Activated naive CD4-positive, alpha-beta T cell treated with anti-CD3 and anti-CD28 coated beads, Interleukin-2, amount 10 ng/mL, durations not matched to agents 7 days and 5 days (primary cell): ENCODE measurements at places on chromosomes 4 and X.

DNA sequence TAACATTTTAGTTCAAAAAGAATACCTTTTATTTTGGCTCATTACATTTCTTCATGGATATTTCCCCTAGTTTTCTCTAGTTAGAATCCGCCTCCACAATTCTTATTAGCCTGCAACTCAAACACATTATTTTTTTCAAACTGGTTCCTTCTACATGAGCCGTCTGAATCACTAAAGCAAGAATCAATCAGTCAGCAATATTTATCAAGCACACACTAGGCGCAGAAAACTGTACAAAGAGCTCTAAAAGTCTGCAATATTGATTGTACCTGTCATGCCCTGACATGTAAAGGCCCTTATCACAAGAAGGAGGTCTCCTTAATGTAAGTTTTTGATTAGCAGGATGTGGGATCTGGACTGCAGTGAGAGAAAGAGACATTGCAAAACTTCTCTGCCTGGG lies 94.8 kb upstream of the CENPE start:
- H3K27me3 ChIP-seq, result no peaks in the 10 kb centered on the region
- H3K27ac ChIP-seq, result no peak overlapping the region
- no peak for DNase-seq
- no peak overlapping the region for H3K4me3 ChIP-seq

- H3K27ac ChIP-seq, result no peak overlapping the region
- H3K4me1 ChIP-seq, result peaks cover 6% of the 10 kb centered on the region
- DNase-seq, result no peak
- H3K36me3 ChIP-seq, result peaks cover 14% of the 10 kb centered on the region
- H3K27me3 ChIP-seq, result no peaks in the 10 kb centered on the region
Observed at GRCh38 chrX:13115146-13115855, 70.9 kb upstream of the FAM9C start.

DNA sequence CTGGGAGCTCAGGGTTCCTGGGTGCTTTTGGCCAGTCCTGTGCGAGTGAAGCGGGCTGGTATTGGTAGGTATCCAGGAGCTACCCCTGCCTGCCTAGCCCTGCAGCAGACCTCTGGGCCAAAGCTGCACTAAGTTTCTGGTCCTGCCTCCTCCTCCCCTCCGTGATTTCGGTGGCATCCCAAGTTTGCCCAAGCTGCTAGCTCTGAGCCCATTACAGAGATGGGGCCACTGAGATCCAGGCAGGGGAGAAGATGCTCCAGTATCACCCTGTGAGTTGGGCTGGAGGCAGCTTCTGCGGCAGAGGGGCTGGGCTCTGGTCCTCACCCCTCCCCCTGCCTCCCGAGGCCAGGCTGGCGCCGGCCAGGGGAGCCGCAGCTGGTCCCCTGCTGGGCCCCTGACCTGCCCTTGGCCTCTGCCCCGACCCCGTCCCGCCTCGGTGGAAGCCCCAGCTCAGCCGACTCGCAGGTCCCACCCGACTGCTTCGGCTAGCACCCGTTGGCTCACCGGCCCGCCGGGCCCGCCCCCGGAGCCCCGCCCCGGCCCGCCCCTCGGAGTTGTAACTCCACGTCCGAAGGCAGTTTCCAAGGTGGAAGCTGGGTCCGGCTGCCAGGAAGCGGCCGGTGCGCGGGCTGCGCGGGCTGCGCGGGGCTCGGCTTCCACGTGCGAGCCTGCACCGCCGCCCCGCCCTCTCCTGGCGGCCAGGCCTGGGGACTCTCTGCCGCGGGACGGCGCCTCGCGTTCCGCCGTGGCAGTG lies at the start of gene DUSP9:
DUSP9 (plus strand) TSS at position 584 of the 754 bp plus-strand sequence. CDS start 751 bp downstream, outside the sequence.
- no peak for DNase-seq
- H3K4me1 ChIP-seq, result peaks cover 7% of the 10 kb centered on the region
- H3K27me3 ChIP-seq, result peaks cover 91% of the 10 kb centered on the region
- H3K27ac ChIP-seq, result no peak within 1 kb of the TSS
- H3K4me3 ChIP-seq, result no peak within 1 kb of the TSS

GRCh38 chr4:139735381-139736273 lies 70.0 kb downstream of the MGST2 start:
- H3K27me3 ChIP-seq, result peaks cover 61% of the 10 kb centered on the region
- H3K36me3 ChIP-seq, result no peaks in the 10 kb centered on the region
- no peak overlapping the region for H3K27ac ChIP-seq
- no peak for DNase-seq
- H3K4me1 ChIP-seq, result peaks cover 15% of the 10 kb centered on the region

DNA sequence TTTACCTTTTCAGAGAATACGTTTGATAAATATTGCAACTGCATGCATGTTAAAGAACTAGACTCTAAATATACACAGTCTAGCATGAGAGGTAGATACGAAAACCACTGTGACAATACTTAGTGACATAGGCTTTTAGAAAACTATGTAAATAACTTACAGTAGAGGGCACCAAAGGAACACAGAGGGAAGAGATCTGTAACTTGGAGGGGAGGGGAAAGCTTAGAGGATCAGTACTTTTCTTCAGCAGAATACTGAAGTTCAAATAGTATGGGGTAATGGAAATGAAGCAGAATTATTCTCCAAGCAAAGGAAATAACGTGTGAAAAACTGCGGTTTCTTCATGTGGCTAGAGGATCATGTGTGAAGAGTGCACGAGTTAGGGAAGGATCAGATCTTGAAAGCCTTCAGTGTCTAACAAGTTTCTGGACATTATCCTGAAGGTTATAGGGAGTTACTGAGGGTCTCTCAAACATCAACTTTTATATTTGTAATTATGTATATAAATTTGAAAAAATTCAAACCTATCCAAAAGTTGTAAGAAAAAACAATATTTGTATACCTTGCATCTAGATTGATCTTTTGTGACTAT lies 264.3 kb downstream of the NPFFR2 start:
- no peaks in the 10 kb centered on the region for H3K27me3 ChIP-seq
- H3K27ac ChIP-seq, result no peak overlapping the region
- H3K36me3 ChIP-seq, result no peaks in the 10 kb centered on the region
- no peak for DNase-seq
- no peak overlapping the region for H3K4me3 ChIP-seq
- H3K4me1 ChIP-seq, result no peaks in the 10 kb centered on the region

GRCh38 chrX:115894087-115894486 lies 276.5 kb upstream of the AGTR2 start:
- no peaks in the 10 kb centered on the region for H3K27me3 ChIP-seq
- H3K4me3 ChIP-seq, result no peak overlapping the region
- no peaks in the 10 kb centered on the region for H3K36me3 ChIP-seq
- no peaks in the 10 kb centered on the region for H3K4me1 ChIP-seq
- no peak for DNase-seq
- no peak overlapping the region for H3K27ac ChIP-seq

- H3K36me3 ChIP-seq, result no peaks in the 10 kb centered on the region
- peaks cover 16% of the 10 kb centered on the region for H3K27me3 ChIP-seq
- peaks cover 7% of the 10 kb centered on the region for H3K4me1 ChIP-seq
- no peak for DNase-seq
- H3K27ac ChIP-seq, result no peak overlapping the region
- H3K4me3 ChIP-seq, result no peak overlapping the region
Observed at GRCh38 chr4:120916937-120917336, 5.6 kb downstream of the PRDM5 start.

DNA sequence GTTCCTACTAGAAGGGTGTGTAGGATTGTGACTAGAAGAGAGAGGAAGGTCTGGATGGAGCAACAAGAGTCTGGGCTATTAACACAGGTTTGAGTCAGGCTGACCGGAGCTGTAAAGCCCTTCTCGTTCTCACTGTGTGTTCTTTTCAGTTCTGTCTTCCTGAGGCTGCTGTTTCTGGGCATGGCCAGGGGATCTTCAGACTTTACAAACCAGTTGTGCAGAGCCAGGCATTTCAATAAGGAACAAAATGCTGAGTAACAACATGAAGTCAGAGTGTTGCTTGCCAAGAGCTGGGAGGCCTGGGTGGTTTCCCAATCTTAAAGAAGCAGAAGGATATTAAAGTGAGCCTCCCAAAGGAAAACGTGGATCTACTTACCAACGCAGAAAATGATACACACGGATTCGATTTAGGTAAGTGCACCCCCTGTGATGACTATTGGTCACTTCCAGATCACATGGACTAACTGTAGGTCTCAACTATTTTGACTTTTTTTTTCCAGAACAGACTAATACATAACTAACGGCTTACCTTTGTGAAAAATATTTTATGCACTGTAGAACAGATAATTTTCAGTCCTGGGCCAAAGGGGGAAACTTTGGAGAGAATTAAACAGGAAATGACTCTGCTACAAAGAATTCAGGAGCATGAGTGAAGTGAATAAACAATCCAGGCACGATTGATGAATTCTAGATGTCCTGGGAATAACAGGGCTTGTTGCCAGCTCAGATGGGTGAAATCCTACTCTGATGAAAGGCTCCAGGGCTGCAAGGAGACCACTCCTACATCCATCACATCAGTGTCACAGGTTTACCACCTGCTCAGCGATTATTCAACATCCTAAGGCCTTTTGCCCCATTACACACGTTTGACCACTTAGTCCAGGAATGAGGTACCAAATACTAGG lies 94.5 kb downstream of the ANXA3 start:
- H3K4me1 ChIP-seq, result peaks cover 30% of the 10 kb centered on the region
- no peak for DNase-seq
- no peak overlapping the region for H3K27ac ChIP-seq
- H3K4me3 ChIP-seq, result no peak overlapping the region
- H3K36me3 ChIP-seq, result no peaks in the 10 kb centered on the region

- H3K36me3 ChIP-seq, result no peaks in the 10 kb centered on the region
- peaks cover 32% of the 10 kb centered on the region for H3K27me3 ChIP-seq
- H3K27ac ChIP-seq, result no peak overlapping the region
- no peak for DNase-seq
Observed at GRCh38 chr4:76216975-76217814, 3.6 kb upstream of the SCARB2 start.

- peaks cover 26% of the 10 kb centered on the region for H3K27me3 ChIP-seq
- no peaks in the 10 kb centered on the region for H3K36me3 ChIP-seq
- peak; percentile 73 for DNase-seq
- no peaks in the 10 kb centered on the region for H3K4me1 ChIP-seq
- H3K4me3 ChIP-seq, result no peak overlapping the region
Observed at GRCh38 chr4:182938205-182938645, 21.0 kb upstream of the DCTD start.

GRCh38 chr4:6380746-6381410 lies 91.5 kb downstream of the PPP2R2C start:
- H3K4me3 ChIP-seq, result no peak overlapping the region
- no peaks in the 10 kb centered on the region for H3K36me3 ChIP-seq
- H3K27ac ChIP-seq, result no peak overlapping the region
- no peak for DNase-seq

GRCh38 chr4:189613207-189613606 lies 327.5 kb upstream of the FRG1 start:
- H3K27ac ChIP-seq, result no peak overlapping the region
- no peak overlapping the region for H3K4me3 ChIP-seq
- no peaks in the 10 kb centered on the region for H3K4me1 ChIP-seq
- no peaks in the 10 kb centered on the region for H3K27me3 ChIP-seq

DNA sequence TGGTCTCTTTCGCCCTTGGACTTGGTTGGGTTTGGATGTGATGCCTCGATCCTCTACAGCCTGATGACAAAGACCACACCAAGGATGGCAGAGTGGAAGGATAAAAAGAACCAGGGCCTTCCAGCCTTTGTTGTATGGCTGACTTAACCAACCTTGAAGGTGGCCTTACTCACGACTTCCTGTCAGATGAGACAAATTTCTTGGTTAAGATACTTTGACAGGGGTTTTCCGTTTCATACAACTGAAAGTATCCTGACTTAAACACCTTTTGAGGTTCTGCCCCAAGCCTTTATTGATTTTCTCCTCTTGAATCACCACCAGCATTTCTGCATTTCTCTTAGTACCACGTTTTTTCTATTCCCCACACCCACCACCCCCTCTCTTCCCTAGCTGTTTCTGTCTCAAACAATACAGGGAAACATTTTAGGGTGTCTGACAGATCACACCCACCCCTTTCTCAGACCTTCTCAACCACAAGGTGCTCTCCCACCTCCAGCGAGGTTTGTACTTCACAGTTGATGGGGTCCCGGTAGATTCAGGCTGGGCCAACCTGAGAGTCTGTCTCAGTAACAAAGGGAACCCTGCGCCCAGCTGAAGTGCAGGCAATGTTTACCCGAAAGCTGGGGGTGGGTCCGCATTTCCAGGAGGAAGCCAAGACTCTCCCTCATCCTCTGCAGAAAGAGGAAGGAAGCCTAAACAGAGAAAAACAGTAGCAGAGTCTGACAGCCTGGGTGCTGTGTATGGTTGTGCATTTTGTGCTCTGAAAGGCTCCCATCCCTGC lies 5.0 kb upstream of the TSPAN5 start:
- peaks cover 58% of the 10 kb centered on the region for H3K4me1 ChIP-seq
- peak overlapping the region; percentile 58 for H3K4me3 ChIP-seq
- peak overlapping the region; percentile 99 for H3K27ac ChIP-seq
- H3K27me3 ChIP-seq, result peaks cover 5% of the 10 kb centered on the region

GRCh38 chrX:44889824-44890223 lies 16.8 kb downstream of the KDM6A start:
- H3K36me3 ChIP-seq, result peaks cover 11% of the 10 kb centered on the region
- peaks cover 7% of the 10 kb centered on the region for H3K4me1 ChIP-seq
- H3K27me3 ChIP-seq, result no peaks in the 10 kb centered on the region
- no peak overlapping the region for H3K4me3 ChIP-seq
- no peak for DNase-seq

DNA sequence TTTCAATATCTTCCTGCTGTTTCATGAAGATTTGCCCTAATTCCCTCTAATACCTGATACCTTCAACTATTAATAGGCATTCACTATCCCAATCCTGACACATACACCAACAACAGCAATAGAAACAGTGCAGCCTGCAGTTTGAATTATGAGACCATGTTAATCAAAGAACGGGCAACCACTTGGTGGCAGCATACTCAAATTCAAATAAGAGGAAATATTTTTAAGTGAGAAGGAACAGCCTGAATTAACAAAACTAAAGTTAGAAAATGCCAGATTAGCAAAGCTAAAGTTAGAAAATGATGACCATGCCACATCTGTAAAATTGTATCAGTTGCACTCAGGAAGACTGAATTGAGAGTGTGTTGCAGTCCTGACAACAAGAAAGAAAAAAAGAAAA lies 204.9 kb downstream of the SMARCA1 start:
- no peak overlapping the region for H3K4me3 ChIP-seq
- H3K27me3 ChIP-seq, result no peaks in the 10 kb centered on the region
- no peaks in the 10 kb centered on the region for H3K4me1 ChIP-seq
- peak; percentile 21 for DNase-seq
- H3K36me3 ChIP-seq, result no peaks in the 10 kb centered on the region
- H3K27ac ChIP-seq, result no peak overlapping the region

DNA sequence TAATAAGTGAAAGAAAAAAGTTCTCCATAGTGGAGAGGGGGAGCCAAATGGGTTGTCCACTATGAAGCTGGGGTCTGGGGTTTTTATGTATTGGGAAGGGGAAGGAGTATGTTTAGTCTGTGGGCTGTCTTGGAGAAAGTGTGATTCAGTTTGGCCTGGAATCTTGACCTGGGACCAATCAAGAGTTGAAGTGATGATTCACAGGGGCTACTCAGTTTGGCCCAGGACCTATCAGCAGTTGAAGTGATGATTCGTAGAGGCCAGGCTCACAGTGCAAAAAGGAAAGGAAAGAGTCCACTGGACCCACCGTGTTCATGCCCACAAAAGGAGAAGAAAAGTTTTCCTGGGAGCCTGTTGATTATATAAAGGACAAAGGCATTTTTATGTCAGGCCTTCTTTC lies 47.3 kb upstream of the RAB9B start:
- H3K36me3 ChIP-seq, result no peaks in the 10 kb centered on the region
